ENCODE measurements at places on chromosomes 13 and 19. TPM values are rescaled to one million over a fixed set of nuclear protein-coding genes. Genes with fewer than 3 reads are reported as not detected.

DNA sequence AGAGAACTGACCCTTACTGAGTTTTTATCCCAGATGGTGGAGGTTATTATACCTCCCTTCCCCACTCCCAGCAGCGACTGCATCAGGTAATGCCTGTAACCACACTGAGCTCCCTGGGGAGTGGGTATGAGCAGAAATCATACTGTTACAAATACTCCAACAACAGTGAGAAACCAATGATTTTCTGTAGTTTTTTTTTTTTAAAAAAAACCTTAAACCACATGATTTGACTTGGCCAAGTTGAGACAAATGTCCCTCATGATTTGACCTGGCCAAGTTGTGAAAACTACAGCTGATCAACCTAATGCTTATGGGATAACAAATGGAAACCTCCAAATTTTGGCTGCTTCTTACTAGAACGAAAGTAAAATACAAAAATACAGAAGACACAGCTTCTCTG, 33.1 kb upstream of the SERP2 start:
- no peaks in the 10 kb centered on the region for H3K36me3 ChIP-seq
- DNase-seq, result no peak
- H3K4me3 ChIP-seq, result no peak overlapping the region
- H3K4me1 ChIP-seq, result no peaks in the 10 kb centered on the region
- H3K27me3 ChIP-seq, result no peaks in the 10 kb centered on the region
- no peak overlapping the region for H3K27ac ChIP-seq

DNA sequence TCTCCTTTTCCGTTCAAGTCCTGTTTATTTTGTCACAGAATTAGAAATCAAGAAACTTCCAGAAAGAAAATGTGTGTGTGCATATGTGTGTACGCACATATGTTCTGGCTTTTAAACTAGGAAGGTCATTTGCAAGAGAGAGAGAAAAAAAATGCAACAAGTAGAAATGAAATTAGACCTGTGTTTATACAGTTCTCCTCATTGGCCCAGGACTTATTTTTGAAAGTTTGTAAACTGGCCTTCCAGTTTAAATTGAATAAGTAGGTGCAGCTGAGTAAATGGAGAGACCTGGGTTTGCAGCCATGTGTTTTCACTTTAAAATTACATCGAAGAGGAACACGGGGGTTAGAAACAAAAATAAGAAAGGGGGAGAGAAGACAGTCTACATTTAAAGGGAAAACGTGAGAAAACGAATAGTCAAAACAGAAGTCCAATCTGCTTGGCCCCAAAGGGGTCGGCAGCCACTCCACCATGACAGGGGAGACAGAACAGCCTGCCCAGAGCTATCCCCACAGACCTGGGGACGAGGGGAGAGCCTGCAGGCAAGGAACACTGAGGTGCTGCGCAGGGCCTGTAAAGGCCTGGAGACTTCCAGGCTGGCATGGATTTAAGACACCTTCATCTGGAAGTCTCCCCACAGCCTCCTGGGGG, 216.8 kb upstream of the MAB21L1 start:
- no peaks in the 10 kb centered on the region for H3K27me3 ChIP-seq
- H3K36me3 ChIP-seq, result no peaks in the 10 kb centered on the region
- H3K4me1 ChIP-seq, result no peaks in the 10 kb centered on the region

GRCh38 chr19:33261511-33262189, 36.0 kb upstream of the SLC7A10 start:
- H3K4me3 ChIP-seq, result no peak overlapping the region
- no peak overlapping the region for H3K27ac ChIP-seq
- no peaks in the 10 kb centered on the region for H3K36me3 ChIP-seq
- no peak for DNase-seq
- H3K27me3 ChIP-seq, result no peaks in the 10 kb centered on the region

GRCh38 chr19:49564616-49565045, 15.7 kb downstream of the NOSIP start:
- no peaks in the 10 kb centered on the region for H3K27me3 ChIP-seq
- H3K4me1 ChIP-seq, result no peaks in the 10 kb centered on the region
- no peak for DNase-seq
- no peak overlapping the region for H3K27ac ChIP-seq

GRCh38 chr13:67228031-67228430, 2.1 kb downstream of the PCDH9 start:
- H3K36me3 ChIP-seq, result no peaks in the 10 kb centered on the region
- H3K27me3 ChIP-seq, result peaks cover 13% of the 10 kb centered on the region
- no peak for DNase-seq

GRCh38 chr13:100495455-100495854, 93.1 kb downstream of the GGACT start:
- no peak overlapping the region for H3K4me3 ChIP-seq
- no peaks in the 10 kb centered on the region for H3K27me3 ChIP-seq
- peaks cover 5% of the 10 kb centered on the region for H3K36me3 ChIP-seq
- no peak overlapping the region for H3K27ac ChIP-seq

GRCh38 chr19:575527-576506, 3.4 kb downstream of the BSG start:
- DNase-seq, result peak; percentile 80
- no peak overlapping the region for H3K27ac ChIP-seq
- no peak overlapping the region for H3K4me3 ChIP-seq
- peaks cover 6% of the 10 kb centered on the region for H3K36me3 ChIP-seq
- H3K27me3 ChIP-seq, result no peaks in the 10 kb centered on the region
- peaks cover 40% of the 10 kb centered on the region for H3K4me1 ChIP-seq

Gene RBM42
- total RNA-seq, result 20.1 TPM

- H3K36me3 ChIP-seq, result no peaks in the 10 kb centered on the region
- peaks cover 3% of the 10 kb centered on the region for H3K27me3 ChIP-seq
- H3K27ac ChIP-seq, result no peak overlapping the region
- DNase-seq, result no peak
- no peak overlapping the region for H3K4me3 ChIP-seq
- no peaks in the 10 kb centered on the region for H3K4me1 ChIP-seq
Measured at GRCh38 chr19:30390356-30390988, 18.3 kb downstream of the ZNF536 start.

- DNase-seq, result no peak
- no peak overlapping the region for H3K4me3 ChIP-seq
- H3K4me1 ChIP-seq, result peaks cover 7% of the 10 kb centered on the region
Measured at GRCh38 chr13:98204546-98204945, 27.5 kb upstream of the RNF113B start.

DNA sequence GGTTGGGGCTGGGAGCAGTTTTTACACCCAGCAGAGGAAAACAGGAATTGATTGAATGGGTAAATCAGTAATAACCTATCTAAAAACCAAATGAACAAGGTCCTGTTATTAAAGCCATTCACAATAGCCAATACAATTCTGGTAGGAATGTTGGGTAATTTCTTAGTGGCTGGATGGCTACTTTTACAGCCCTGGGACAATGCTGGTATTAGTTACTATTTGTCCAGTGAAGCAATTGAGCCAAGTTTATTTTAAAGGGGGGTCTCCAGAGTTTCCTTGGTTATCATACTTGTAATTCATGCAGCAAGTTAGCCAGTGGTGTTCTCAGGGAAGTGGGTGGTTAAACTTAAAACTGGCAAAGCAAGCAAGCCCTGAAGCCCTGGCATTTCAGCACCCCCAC, 92.3 kb upstream of the STARD13 start:
- H3K36me3 ChIP-seq, result no peaks in the 10 kb centered on the region
- DNase-seq, result no peak
- no peak overlapping the region for H3K4me3 ChIP-seq
